ENCODE measurements at places on chromosomes 13 and 19.

DNA sequence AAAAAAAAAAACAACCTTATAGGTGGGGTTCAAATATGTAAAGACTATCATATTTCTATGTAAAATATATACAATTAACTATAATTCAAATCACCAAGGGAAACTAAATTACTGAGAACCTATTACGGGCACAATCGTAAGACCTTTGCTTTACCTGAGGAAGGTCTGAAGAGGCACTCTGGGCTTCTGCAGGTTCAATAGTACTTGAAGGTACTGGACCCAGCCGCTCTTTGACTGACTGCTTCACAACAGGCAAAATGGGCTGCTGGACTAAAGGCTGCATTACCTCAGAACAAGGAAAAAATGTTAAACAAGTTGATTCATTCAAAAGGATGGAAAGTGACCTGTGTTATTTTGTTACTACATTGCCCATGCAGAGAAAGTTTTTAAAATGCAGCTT, 51.8 kb downstream of the RBM26 start:
- no peak for DNase-seq

- DNase-seq, result no peak
These were observed 49.9 kb downstream of the GNG7 start for GRCh38 chr19:2652504-2653099.

GRCh38 chr19:6185093-6185834, 49.8 kb downstream of the ACSBG2 start:
- DNase-seq, result no peak

DNA sequence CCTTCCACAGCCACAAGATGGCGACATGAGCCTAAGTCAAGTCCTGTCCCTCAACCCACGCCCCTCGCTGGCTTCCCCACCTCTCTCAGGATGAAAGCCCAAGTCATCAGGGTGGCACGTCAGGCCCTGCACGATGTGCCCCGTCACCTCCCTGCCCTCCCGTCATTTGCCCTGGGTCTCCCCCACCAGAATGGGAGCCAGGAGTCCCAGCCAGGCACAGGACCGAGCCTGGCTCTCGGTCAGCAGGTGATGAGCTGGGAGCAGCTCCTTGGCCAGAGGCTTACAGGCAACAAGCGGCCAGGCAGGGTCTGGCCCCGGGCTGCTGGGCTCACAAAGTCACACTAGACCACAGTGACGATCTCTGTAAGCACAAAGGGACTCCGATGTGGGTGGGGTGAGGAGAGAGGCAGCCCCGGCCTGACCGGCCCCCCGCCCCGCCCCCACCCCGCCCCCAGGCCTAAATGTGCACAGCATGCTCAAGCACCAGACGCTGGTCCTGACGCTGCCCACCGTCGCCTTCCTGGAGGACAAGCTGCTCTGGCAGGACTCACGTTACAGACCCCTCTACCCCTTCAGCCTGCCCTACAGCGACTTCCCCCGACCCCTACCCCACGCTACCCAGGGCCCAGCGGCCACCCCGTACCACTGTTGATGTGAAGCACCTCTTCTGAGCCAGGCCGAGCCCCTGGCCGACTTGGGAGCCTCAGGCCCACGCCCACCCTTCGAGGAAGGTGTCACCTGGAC, 7.3 kb downstream of the MRPL4 start:
- DNase-seq, result peak; percentile 90

DNA sequence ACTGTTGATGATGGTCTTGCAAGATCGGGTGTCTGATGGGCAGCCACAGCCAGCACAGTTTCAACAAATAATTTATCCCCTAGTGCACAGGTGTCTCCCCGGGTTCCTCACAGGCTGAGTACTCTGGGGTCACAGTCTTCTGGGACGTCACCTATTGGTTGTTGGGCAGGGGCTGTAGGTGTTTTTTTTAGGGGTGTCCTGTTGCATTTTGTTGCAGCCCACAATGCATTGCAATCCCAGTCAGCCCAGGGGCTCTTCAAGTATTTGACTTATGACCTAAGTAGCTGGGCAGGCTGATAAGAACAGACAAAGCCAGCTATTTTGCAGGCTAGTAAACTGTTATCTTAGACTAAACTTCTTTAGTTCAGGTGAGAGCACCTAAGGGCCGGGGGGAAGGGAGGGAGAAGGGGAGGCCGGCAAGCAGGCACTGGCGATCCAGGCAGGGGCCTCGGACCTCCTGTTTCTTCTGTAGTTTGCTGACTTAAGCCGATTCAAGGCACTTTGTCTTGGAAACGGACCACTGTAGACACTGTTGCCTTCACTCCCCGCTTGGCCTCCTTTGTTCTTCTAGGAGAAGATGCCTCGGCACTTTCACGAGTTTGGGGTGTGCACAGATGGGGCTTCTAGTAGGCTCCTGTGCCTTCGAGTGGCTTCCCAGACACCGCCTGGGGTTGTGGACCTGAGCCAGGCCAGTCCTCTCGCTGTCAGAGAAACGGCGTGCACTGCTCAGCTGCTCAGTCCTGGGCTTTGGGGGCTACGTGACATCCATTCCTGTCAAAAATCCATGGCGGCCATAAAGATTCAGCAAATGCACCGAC, 33.9 kb upstream of the GRTP1 start:
- DNase-seq, result no peak

GRCh38 chr19:1220976-1221903, 15.7 kb downstream of the STK11 start:
- DNase-seq, result peak; percentile 42

DNA sequence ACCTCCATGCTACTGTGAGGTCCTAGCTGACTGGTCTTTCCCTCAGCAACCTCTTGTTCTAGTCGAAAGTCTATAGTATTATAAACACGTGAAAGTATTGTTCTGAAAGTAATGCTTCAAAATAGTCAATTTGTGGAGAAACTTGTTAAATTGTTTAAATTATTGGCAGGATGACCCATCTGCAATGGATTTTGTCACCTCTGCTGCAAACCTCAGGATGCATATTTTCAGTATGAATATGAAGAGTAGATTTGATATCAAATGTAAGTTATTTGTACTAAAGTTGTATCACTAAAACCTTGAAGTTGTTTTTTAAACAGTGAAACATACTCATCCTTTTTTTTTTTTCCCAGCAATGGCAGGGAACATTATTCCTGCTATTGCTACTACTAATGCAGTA, 25.9 kb downstream of the UBA2 start:
- DNase-seq, result no peak

GRCh38 chr19:58227964-58228584, 640 bp upstream of the ZNF544 start:
- peak; percentile 9 for DNase-seq

- no peak for DNase-seq
These were observed 288.0 kb upstream of the SLC10A2 start for GRCh38 chr13:103354171-103354570.

DNA sequence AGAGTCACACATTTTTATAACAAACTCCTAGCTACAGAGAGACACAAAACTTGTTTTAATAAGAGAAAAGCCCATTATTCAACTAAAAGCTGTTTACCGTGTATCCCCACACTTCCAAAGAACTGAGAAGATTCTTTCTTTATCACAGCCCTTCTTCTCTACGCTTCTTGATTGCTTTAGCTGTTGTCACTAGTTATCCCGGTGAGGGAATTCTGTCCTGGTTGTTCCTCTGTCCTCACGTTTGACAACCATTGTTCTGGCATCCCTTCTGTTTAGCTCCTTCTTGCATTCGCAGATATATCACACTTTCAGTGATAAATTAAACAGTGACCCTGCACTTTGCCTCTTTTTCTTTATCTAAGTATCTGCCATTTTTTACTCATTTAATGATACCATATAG, 1035.1 kb upstream of the PCDH20 start:
- DNase-seq, result no peak

DNA sequence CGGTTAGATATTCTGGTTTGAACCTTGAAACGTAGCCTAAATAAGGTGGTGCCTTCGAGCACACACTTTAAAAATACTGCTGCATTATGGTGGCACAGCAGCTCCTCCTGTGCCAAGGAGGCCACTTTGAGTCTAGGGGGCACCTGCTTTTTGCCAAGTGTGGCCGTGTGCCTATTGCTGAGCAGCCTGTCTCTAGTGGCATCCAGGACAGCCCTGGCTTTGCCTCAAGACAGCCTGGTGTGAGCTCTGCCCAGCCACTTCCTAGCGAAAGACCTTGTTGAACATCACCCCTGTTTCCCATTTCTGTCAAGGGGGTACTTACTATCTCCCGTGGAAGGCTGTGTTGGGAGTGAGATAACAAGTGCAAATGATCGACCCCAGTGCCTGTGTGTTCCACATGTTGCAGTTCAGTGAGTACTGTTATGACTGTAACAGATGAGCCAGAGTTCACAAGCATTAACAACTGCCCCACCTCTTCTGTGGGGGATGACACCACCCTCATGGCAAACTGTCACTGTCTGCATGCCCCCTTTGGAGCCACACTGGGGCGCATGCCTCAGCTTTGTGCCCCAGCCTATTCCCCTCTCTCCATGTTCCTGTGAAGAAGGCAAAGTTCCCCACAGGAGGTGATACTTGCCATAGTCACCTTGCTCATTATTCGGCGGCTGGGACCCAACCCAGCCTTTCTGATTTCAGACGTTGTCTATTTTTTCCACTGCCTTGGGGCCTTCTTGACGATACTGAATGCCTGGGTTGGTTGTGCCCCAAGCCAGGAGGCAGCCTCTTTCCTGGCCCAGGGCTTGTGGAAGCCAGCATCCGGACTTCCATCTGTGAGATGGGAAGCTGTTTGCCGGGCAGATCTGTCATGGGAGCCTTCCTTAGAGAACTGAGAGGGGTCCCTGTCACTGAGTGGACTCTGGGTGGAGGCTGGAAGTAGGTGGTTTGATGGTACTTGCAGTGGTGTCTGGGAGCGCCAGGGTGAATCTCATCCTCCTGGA, 5.4 kb downstream of the GATAD2A start:
- peak; percentile 56 for DNase-seq

DNA sequence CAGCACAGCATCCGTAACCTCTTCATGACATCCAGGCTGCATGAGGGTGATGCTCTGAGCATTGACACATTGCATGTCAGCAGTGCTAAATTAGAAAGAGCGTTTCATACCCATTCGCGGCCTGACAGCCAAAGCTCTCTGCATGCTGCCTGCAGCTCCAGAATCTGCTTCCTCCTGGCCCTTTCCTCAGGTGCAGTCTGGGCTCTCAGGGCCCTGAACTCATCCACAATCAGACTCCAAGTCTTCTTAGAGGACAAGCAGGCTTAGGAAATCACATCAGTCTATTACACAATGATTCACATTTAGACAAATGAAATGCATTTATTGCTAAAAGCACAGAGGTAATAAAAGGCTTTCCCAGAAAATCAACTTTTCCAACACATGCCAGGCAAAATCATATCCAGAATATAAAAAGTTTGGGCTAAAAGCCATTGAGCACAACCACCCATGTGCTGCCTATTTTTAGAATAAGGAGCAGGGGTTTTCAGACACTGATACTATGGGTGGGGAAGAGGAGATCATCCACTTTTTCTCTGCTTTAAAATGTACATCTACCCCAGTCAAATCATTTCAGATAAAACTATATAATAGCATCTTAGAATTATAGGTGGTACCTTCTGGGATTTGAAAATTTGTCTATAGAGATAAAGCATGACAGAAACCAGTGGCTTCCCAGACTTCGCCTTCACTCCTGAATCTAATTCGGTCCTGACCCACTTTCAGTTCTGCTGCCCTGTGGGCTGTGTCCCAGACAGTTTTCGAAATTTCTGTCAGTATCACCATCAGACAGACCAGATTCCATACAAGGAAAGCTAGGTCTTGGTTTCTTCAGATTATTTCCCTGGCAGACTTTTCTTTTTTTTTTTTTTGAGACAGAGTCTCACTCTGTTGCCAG, 109.3 kb downstream of the COL4A2 start:
- DNase-seq, result no peak

- no peak for DNase-seq
These were observed 558 bp upstream of the PPAN start for GRCh38 chr19:10105509-10106099.

GRCh38 chr13:59394496-59394895, 769.2 kb downstream of the DIAPH3 start:
- no peak for DNase-seq

- peak; percentile 42 for DNase-seq
These were observed 1.4 kb downstream of the HNRNPUL1 start for GRCh38 chr19:41265395-41266153.
